WTC11 (cell line): ENCODE measurements at places on chromosomes 3 and 15. TPM values are rescaled to one million over a fixed set of nuclear protein-coding genes. Genes with fewer than 3 reads are reported as not detected.

The FOXB1 gene
- 10.8 to 15.0 TPM (median 13.7 TPM) in 3 replicates for total RNA-seq

The SLC28A2 gene
- total RNA-seq = 0.20 TPM in 1 of 3 replicates, not detected in the others

The OXTR gene
- total RNA-seq = 1.6 to 3.6 TPM (median 1.7 TPM) in 3 replicates

The SH3GL3 gene
- total RNA-seq = 7.8 to 9.2 TPM (median 8.0 TPM) in 3 replicates

The KBTBD8 gene
- 14.5 to 15.7 TPM (median 15.0 TPM) in 3 replicates for total RNA-seq

The DCLK3 gene
- 0.44 to 0.94 TPM (median 0.55 TPM) in 3 replicates for total RNA-seq

The ATP13A5 gene
- not detected in 3 replicates for total RNA-seq

The CACNA2D3 gene
- total RNA-seq = 4.0 to 5.0 TPM (median 4.9 TPM) in 3 replicates

The GOLGA6L9 gene
- total RNA-seq = 7.3 to 9.4 TPM (median 8.0 TPM) in 3 replicates
